CD4-positive, alpha-beta T cell treated with Interleukin-17A for 1 hour (primary cell): ENCODE measurements at places on chromosomes 7 and 10.

GRCh38 chr7:77238703-77239136, 39.1 kb upstream of the FGL2 start:
- DNase-seq: peak; percentile 27

DNA sequence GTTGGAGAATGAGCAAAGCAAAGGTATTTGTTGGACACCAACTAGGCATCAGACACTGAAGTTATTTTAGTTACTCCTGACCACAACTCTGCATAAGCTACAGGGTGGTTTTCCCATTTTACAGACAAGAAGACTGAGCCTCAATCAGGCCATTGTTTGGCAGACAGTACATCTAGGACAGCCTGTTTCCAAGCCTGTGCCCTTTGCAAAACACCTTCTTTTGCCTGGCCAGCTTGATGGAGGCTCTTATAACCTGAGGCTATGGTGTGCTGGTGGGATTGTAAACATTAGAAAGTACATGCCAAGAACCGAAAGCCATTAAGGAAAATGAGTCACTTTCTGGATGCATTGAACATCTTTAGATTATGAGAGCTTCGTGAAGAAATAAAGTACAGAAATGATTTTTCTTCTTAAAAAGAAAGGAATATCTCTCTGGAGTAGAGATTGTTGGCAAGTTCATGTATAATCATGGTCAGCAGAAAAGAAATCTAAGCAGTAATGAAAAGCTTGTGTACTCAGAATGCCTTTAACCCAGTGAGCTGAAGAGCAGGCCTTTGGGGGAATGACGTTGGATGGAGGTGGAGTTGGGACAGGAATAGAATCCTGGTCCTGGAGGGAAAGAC, 140.6 kb downstream of the KIAA1217 start:
- no peak for DNase-seq

- no peak for DNase-seq
Observed at GRCh38 chr7:137611606-137612005, 235.2 kb downstream of the DGKI start.

DNA sequence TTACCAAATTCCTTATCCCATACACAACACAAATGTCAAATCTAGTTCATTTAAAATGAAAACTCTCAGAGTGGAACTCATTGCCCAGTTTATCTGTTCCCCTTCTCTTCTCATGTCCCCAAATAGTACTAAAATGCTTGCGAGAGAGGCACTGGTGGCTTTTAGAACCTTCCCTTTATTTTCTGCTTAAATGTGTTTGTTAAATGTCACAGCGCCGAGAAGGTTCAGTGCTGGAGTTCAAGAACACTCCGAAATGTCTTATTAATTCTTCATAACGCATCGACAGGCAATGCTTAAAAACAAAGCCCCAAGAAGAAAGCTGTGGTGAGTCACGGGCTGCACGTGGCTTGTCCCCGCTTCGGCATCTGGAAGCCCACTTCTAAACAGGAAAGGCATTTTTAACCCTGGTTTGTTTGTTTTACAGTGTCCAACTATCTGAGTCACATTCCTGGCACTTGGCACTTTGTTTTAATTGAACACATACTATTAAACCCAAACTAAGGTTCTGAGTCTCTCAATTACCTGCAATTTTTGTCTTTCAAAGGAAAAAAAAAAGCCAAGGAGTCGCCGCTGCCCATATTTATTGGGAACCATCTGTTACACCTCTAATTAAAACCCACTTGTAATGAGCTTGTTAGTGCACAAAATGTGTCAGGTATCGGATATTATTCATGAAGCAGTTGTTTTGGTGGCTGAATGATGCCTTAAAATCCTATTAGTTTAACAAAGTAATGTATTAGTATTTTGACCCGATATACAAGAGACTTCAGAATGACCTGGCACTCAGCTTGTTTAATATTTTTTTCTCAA, 49.9 kb upstream of the MGMT start:
- no peak for DNase-seq

DNA sequence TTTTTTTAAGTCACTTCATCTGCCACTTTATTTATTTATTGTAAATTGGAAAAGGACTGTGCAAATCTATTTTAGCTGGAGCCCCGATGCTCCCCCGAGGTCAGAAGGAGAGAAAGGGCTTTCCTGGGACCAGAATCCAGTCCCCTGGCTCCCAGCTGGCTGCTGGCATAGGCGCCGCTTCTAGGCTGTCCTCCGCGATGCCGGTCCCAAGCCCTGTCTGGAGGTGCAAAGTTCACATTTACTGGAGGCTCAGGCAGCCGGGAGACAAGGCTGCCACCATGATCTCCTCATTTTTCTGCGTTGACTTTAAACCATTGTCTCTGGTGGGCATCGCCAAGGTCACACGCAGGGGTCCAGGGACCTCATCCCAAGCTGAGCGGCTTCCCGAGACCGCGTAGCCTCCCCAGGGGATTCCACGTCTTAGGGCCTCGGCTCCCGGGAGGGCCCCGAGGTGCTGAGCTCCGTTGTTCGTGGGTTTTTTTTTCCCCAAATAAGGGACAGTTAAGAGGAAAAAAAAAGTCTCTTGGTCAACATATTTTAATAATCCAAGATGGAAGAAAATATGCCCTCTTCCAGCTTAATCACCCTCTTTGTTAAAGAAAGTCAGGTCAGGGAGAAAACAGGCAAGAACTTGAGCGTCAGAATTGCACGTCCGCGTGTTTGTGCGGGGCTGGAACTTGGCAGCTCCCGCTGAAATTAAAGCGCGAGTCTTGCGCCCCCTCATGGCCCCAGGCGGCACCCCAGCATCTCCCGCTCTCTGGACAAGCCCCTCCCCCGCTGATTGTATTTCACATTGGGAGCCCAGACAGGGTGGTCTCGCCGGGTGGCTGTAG, 11.9 kb downstream of the RGR start:
- DNase-seq: peak; percentile 28

GRCh38 chr10:56604624-56605023, 243.6 kb upstream of the ZWINT start:
- DNase-seq: no peak

DNA sequence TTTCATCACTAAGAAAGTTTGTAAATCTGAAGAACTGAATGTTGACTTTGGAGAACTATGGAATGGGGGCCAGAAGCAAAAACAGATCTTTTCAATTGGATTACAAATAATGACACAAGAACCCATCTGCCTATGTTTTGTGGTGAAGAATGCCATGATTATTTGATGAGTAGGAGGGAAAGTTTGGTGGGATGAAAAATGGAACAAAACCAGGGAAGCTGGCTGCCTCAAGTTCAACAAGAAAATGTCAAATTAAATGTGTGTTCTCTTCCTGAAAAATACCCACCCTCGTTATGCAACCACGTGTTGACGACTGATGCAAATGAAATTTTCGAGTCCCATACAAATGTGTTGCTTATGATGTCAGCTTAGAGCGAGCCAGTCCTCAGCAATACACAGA, 208.5 kb downstream of the GPR37 start:
- no peak for DNase-seq

GRCh38 chr10:97553575-97554031, 19.0 kb upstream of the ANKRD2 start:
- peak; percentile 65 for DNase-seq

GRCh38 chr7:5422396-5423305, 983 bp downstream of the TNRC18 start:
- no peak for DNase-seq

DNA sequence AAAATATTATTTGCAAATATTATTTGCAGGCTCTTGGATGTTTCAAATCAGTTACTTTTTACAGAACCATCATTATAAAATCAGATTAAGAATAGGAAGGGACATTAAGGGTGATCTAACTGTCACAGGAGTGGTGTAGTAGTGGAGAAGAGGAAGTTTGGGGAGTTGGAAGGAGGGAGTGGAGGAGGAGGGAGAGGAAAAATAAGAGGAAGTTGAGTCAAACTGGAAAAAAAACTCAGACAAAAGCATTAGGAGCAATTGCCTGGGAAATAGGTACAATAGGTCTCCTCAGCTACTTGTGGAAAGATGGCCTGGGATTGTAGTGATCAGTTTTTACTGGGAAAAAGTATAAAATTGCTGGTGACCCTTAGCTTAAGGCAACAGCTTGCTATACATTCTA, 77.7 kb upstream of the GPR37 start:
- DNase-seq: no peak
